ENCODE measurements at places on chromosomes 7 and 10.

DNA sequence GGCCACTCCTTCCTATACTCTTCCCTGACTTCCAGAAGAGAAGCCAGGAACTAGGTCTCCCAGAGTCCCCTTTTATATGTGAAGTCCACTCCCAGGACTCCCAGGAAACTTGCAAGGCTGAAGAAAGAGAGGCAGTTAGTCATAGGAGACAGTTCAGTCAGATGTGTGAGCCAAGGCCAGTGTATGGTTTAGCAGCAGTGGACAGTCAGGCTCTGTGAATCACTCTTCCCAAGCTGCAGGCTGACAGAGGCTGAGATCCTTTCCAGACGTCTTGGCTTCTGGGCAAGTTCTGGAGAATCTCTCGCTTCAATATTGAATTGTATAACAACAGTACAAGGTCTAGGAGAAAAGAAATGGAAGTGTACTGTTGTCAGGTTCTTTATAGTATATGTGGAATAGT lies 26.9 kb downstream of the BLVRA start:
- DNase-seq, result no peak

DNA sequence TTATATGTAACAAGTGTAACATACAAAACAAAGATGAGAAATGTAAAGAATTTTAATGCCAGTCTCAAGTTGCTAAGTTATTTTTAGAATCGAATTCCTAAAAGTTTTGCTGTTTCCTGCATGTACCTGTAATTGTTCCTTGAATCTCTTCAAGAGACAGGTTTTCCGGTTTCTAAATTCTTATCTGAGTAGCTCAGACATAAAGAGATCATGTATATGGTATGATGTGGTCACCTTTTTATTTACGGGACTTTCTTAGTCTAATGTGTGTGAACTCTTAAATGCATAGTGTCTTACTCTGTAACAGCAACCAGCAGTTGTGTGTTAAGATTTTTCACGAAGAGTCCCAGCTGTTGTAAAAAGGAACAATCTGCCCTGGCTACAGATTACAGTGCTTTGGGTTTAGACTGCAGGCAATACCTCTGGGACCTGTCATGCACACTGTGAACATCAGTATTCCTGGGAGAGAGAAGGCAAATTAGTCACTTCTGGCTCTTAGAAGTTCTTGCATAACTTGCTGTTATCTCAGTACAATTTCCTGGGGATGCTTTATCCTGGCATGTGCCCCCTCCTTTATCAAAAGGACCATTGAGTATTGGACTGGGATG lies 263.4 kb downstream of the BICC1 start:
- DNase-seq, result no peak

DNA sequence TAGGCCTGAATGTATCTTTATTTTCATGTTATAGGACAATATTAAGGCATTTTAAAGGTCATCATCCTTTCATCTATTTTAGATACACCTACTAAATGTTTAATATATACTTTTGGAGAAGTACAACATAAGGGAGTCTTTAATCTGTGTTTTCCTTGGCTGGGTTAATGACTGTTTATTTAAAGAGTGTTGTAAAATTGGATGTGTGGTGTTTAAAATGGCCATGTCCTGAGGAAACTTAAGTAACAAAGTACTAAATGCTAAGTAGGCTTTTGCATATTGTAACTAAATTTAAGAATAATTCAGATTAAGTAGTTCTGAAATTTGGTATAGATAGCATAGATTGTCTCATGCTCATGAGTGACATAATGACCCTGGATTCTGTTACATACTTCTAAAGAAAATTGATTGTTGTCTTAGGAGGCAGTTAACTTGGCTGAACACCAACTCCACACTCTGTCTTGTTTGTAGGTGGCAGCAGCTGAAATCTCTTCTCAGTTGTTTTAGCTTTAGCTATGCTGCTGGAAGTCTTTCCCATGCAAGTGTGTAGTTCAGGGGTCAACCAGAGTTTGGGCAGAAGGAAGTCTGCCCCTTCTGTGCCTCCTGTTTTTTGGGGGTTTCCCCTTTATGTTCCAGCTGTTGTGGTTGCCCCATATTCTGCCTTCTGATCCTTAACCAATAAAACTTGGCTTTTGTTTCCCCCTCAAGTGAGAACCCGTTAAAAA lies 29.2 kb downstream of the DLD start:
- DNase-seq, result no peak

DNA sequence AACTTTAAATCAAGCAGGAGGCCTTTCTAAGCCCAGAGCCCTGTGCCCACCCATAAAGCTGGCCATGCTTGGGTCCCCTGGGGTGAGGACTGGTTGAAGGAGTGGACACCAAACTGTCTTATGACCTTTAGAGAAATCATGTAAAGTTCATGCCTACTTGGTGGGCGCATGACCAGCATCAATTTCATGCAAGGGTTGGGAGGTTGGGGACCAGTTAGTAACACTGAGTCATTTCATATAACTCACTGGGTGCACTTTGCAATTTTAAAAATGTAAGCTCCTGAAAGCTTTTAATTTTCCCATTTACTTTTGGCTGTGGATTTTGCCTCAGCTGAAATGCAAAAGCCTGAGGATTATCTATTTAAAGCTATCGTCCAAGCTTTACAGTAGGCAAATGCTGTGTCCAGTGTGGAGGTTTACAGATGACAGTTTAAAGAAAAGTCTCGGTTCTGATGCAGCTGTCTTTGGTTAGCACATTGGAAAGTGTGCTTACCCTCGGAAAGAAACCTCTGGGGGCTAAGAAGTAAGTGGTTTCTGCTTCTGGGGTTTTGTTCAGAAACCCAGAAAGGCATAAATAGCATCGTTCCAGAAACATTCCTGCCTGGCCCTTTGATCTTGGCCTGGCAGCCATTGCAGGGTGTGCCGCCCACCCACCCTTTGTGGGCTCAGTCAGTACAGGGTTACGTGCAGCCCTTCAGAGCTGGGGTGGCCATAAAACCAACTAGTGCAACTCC lies 48.8 kb upstream of the CHST15 start:
- no peak for DNase-seq

DNA sequence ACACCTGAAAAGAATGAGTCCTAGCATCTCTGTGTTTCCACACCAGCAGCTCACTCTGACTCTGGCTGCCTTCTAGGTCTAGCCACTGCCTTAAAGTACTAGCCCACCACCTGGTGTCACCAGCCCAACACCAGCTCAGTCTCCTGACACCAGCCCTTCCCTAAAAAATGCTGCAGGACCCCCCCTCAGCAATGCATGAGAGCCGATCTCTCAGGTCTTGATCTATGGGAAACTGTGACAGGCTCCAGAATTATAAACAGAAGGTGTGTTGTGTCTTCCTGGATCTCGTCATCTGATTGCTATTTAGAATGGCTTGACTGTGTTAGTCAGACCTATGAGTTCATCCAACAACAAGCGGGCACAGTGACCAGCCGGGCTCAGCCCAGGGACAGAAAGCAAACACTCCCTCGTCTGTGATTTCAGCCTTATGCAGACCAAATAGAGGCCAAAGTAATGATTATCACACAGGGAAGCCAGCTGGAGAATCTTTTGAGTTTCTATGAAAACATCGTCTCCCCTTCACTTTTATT lies 66.6 kb downstream of the CUBN start:
- peak; percentile 70 for DNase-seq

- no peak for DNase-seq
These were observed 3.0 kb downstream of the UCMA start for GRCh38 chr10:13231190-13231589.

GRCh38 chr7:44990109-44991023 lies 9.6 kb upstream of the CCM2 start:
- DNase-seq, result peak; percentile 73

- peak; percentile 27 for DNase-seq
These were observed 412.1 kb downstream of the SUGCT start for GRCh38 chr7:40546616-40547501.

DNA sequence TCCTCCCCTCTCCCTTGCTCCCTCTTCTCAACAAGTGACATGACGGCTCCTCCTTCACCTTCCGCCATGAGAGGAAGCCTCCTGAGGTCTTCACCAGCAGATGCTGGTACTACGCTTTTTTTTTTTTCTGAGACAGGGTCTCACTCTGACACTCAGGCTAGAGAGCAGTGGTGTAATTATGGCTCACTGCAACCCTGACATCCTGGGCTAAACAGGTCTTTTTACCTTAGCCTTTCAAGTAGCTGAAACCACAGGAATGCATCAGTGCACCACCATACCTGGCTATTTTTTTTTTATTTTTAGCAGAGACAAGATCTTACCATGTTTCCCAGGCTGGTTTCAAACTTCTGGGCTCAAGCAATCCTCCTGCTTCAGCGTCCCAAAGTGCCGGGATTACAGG lies 43.6 kb downstream of the MDH2 start:
- no peak for DNase-seq

GRCh38 chr10:21673668-21674067 lies 139.6 kb downstream of the MLLT10 start:
- no peak for DNase-seq

DNA sequence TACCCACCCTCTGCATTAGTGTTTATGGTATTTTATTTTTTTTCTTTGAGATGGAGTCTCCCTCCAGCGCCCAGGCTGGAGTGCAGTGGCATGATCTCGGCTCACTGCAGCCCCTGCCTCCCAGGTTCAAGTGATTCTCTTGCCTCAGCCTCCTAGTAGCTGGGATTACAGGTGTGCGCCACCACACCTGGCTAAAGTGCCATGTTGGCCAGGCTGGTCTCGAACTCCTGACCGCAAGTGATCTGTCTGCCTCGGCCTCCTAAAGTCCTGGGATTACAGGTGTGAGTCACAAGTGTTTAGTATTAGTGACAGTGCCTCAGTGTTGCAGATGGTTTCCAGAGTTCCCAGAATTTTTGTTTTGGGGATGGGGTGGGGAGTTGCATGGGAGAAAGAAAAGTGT lies 120.3 kb downstream of the NPY start:
- DNase-seq, result no peak

DNA sequence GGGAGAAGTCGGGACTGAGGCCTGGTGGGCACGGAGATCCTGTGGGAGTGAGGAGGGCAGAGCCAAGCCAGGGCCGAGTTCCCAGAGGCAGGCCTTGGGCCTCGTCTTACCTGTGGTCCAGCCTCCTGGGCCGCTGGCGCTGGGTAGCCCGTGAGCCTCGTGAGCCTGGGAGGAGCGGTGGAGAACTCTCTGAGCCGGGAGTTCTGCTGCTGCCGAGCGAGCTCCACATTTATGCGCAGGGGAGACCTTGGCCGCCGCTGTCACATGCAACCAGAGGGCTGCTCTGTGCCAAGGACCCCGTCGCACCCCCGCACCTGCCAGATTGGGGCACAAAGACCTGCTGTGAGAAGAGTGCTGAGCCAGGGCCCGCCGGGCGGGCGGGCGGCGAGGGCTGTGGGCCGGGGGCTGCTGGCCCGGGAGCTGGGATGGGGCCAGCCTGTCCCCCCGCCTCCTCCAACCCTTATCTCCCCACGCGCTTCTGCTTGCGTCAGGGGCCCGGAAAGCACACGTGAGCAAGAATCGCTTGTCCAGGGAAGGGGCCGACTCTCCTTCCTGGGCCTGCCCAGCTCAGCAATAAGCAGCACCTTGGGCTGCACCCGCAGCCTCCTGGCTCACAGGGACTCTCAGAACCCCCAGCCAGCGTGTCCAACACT lies 10.2 kb downstream of the VENTX start:
- DNase-seq, result no peak

- no peak for DNase-seq
These were observed 10.5 kb downstream of the ATRNL1 start for GRCh38 chr10:115103700-115104099.

GRCh38 chr7:127317447-127317961 lies 64.8 kb upstream of the GRM8 start:
- no peak for DNase-seq

DNA sequence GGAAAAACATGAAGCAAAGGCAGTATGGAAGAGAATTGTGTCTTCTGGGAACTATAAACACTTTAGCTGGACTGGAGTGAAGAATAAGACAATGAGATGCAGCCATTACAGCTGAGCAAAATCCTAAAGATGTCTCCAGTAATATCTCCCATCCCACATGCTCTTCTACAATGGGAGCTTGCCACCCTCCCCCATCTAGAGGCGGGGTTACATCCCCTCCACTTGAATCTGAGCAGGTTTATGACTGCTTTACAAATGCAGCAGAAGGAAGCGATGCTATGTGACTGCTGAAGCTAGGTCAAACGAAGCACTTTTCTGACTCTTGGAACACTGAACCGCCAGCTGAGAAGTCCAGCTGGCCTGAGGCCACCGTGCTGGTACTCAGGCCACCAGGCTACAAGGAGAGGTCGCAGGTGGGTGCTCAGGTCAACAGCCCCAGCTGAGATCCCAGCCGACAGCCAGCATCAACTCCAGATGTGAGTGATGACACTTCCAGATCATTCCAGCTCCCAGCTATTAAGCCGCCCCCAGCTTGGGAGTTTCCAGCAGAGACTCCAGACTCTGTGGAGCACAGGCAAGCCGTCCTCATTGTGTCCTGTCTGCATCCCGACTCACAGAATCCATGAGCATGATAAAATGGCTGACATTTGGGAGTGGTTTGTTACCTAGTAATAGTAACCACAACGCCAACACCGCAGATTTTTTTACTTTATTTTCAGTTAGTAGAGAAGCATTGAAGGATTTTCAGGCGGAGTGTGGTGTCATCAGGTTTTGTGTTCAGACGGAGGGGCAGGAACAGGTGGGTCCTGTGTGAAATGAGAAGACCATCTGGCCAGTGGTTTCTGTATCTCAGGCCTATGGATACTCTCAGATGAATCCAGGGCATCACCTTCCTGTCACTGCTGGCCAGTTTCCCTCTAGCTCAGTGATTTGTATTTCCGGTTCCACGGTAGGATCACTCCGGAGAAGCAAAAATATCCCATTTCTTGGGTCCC lies 89.3 kb downstream of the NPY start:
- DNase-seq, result no peak

DNA sequence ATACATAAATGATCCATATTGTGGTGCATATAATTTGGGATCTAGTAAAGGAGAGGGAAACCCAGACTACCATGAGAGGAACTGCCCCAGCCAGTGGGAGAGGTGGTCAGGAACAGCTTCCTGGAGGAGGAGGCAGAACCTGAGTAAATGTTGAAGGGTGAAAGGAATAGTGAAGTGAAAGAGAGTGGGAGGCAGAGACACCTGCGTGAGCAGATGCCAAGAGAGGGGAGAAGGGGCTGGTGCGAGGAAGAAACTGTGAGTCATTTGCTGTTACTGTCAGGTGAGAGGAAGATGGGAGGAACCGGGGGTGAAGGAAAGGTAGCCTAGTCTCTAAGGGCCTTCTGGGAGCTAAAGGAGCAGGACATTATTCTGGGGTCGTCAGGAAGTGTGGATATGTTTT lies 294.8 kb downstream of the GRID1 start:
- DNase-seq, result no peak

DNA sequence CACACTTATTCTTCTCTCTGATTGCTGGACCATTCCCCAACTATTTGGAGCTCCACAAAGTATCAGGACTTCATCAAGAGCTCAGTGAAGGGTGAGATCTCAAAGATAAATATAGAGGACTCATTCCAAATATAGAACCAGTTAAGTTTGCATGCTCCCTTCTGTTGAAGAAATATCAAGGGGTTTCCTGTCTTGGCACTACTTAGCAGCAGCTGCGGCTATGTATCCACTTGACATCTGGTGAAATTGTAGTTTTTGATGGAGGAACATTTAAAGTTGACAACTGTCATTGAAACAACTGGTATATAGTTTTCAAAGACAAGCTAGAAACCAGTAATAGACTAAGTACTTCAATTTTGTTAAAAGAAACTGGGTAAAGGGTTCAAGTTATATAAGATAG lies 1.0 kb upstream of the SPAG6 start:
- DNase-seq, result no peak

All from retinal pigment epithelial cell (primary cell).